ENCODE measurements at places on chromosomes 2 and 18.

GRCh38 chr2:233491326-233491725 is 75.3 kb downstream of the USP40 start:
- no peak for DNase-seq

GRCh38 chr18:48035556-48035860 is 105.0 kb upstream of the SMAD2 start:
- DNase-seq, result no peak

DNA sequence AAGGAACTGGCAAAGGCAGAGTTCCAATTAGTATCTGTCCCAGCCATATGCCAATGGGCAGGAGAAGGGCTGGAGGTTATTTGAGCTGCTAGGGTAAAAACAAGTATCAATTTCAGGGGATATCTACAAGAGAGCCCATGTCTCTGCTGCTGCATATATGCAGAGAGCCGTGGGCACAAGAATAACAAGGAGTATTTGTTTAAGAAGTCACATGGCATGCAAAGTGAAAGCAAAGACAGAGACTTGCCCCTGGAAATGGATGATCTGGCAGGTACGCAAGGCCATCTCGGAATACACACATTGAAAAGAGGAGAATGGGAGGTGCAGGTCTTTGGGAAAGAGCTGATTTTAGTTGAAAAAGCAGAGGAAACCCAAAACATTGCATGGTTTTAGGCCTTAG is 170.6 kb downstream of the EVA1A start:
- DNase-seq, result no peak

DNA sequence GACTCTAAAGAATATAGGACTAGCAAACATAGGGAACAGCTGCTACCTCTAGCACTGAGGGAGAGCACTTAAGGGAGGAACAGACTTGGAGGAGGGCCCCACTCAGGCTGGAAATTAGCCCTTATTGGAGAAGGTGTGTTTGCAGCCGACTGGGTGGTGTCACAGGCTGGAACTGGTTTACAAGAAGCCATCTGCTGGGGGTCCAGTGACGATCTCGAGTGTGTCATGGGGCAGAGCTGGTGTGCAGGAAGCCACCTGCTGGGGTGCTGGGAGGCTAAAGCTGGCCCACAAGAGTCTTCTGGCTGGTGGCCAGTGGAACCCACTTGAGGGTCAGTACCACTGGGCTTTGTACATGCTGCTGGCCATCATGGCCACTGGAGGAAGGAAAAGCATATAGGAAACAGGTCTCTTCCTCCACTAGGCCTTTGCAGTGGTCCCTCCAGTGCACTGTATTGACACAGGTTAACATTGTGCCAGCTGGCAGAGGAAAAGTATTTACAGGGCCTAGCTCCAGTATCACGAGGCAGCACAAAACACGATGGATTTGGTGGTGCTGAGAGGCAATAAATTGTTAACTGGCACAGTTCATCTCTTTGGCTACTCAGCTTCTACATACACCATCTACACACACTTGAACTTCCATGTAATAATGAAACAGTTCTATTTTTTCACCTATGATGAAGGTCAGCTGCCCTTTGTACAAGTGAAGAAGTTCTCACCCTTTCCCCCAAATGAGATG is 43.6 kb downstream of the MAP3K20 start:
- no peak for DNase-seq

- no peak for DNase-seq
Observed at GRCh38 chr2:41963661-41964525, 83.9 kb upstream of the PKDCC start.

DNA sequence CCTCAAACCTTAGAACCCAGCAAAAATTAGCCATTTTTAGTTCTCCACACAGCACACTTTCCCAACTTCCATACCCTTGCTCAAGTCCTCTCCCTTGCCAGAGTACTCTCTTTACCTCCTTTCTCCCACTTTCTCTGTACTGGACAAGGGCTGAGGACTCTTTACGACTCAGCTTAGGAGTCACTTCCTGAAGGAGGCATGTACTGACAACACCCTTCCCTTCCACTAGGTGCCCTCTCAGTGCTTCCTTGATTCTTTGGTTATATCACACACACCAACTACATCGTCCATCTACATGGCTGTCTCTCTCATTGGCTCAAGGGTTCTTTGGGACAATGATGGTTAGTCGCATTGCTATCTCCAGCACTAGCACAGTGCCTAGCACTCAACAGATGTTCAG is 5.2 kb upstream of the C18orf63 start:
- peak; percentile 7 for DNase-seq

GRCh38 chr2:108579623-108580022 is 45.4 kb downstream of the LIMS1 start:
- DNase-seq, result no peak

DNA sequence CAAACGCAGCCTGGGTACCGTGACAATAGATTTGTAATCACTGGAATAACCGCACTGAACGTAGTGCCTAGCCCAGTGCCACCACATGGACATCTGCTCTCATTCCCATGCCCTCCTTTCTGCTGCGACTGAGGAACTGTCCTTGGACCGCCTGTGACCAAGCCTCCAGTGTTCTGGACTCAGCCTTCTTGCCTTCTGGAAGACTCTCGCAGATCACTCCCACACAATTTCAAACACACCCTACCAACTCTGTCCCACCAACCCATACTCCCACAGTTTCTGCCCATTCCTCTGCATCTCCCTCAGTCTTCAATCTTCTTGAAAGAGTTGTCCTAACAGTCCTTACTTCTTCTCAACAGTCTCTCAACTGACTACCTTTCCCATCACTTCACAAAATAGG is 2.1 kb downstream of the RNF149 start:
- no peak for DNase-seq

GRCh38 chr2:191115804-191116203 is 35.0 kb downstream of the STAT4 start:
- no peak for DNase-seq

- DNase-seq, result no peak
Observed at GRCh38 chr2:163133602-163134001, 295.0 kb upstream of the KCNH7 start.

DNA sequence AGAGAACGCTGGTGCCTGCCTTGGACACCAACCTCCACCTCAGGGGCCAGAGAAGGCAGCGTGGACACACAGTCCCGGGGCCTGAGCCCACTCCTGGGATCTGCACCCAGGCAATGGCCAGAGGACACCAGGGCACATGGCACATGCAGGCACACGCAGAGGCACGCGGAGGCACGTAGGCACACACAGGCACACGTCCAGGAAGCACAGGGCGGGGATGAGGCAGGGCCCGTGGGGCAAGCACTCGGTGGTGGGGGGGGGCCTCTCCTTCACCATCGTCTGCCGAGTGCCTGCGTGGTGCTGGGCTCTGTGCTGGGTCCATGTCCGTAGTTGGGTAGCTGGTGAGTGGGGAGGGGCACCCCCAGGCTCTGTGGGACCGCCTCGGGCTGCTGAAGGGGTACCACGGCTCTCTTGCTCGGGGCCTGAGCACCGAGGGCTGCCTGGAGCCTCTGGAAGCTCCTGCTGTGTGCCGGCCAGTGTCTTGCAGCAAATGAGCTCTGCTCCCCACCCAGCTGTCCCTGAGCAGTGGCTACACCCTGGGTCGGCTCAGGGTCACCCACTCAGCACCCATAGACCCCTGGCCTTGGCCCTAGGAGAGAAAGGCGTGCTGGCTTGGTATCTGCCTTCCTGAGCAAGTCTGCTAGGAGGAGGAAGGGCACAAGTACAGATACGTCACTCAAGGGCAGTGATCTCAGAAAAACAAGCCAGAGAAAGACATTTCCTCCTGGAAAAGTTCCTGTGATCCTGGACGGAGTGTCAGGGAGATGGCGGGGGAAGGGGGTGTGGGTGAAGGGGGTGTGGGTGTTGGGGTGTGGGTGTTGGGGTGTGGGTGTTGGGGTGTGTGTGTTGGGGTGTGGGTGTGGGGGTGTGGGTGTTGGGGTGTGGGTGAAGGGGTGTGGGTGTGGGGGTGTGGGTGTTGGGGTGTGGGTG is 26.4 kb downstream of the RTP5 start:
- DNase-seq, result no peak

DNA sequence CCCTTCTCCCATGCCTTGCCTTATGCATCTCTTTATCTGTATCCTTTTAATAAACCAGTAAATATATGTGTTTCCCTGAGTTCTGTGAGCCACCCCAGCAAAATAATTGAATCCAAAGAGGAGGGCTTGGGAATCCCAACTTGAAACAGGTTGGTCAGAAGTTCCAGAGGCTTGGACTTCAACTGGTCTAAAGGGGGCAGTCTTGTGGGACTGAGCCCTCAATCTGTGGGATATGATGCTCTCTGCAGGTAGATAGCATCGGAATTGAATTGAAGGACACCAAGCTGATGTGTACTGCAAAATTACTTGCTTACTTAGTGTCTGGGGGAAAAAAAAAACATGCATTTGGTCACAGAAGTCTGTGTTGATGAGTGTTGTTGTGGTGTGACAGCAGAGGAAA is 1033.5 kb upstream of the TMEFF2 start:
- no peak for DNase-seq

DNA sequence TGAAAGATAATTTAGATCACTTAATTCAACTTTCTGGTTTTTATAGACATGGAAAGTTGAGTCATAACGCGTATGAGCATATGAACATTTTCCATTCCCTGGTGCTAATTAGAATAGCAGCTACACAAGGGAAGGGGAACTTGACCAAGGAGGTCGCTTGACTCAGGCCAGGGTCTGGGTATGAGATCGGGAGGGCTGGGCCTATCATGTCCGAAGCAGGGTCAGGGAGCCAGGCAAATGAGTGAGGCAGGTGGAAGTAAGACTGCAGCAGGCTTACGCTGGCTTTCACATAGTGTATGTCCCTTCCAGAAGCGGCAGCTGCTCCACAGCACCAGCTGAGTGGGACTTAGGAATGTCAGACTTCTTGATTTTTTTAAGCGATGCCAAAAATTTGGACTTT is 14.7 kb downstream of the RALB start:
- DNase-seq, result no peak

- no peak for DNase-seq
Observed at GRCh38 chr2:202778217-202778616, 93.3 kb downstream of the ICA1L start.

- DNase-seq, result no peak
Observed at GRCh38 chr2:19021100-19021476, 337.3 kb downstream of the OSR1 start.

GRCh38 chr2:65876114-65876513 is 443.7 kb upstream of the SPRED2 start:
- no peak for DNase-seq

DNA sequence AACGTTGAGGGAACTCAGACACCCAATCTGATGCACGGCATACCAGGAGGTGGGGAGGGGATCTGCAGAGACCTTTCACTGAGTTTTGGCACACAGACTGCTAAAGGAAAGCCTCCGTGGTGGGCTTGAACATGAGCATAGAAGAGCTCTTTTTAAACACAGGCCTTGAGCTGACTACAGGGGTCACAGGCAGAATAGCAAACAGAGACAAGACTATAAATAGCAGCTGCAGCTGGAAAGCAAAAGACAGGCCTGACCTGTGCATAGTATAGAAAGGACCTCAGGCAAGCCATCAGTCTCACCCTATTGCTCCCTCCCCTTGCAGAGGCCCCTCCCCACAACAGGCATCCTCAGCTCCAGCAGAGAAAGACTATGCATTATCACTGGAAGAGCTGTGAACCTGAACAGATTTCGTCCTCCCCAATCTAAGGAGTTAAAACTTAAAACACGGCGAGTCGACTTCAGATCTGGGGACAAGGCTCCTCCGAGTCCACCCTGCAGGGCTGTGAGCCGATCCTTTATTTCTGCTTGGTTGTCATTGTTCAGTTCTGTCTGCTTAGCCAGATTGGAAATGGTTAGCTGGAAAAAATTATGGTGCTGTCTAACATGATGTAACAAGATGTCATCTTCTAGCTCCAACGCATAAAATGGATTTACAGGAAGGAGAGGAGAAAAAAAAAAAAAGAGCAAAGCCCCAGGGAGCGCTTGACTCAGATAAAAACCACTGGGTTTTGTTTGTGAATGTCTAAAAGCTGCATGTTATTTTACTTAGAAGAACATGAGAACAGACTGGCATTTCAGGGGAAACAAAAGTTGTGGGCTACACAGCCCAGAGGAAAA is 25.2 kb upstream of the LCLAT1 start:
- no peak for DNase-seq

DNA sequence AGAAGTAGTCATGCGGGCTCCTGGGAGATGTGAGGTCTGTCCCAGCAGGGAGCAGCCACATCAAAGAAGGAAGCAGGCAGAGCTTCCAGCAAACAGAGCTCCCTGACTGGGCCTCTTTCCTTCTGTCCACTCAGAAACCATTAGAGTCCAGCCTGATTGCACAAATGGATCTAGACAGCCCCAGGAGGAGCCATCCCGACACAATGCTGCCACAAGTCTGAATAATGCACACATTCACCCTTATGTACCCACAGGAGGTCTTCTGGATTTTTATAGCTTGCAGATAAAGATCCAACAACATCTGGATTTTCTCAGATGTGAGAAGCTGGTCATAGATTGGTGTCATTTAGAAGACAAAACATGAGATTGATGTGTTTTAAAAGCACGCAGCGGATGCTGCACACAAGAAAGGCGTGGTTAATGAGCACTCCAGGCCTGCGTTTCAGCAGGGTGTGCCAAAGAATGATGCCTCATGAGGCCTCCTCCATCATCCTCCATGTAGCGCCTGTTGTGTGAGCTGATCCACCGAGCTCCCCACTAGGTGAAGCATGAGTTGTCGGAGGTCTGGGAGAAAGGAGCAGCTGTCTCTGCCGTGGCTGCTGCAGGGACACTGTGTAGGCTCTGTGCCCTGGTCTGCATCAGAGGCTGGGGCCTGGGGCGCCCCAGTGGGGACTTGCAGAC is 60.6 kb downstream of the MTCL1 start:
- no peak for DNase-seq

DNA sequence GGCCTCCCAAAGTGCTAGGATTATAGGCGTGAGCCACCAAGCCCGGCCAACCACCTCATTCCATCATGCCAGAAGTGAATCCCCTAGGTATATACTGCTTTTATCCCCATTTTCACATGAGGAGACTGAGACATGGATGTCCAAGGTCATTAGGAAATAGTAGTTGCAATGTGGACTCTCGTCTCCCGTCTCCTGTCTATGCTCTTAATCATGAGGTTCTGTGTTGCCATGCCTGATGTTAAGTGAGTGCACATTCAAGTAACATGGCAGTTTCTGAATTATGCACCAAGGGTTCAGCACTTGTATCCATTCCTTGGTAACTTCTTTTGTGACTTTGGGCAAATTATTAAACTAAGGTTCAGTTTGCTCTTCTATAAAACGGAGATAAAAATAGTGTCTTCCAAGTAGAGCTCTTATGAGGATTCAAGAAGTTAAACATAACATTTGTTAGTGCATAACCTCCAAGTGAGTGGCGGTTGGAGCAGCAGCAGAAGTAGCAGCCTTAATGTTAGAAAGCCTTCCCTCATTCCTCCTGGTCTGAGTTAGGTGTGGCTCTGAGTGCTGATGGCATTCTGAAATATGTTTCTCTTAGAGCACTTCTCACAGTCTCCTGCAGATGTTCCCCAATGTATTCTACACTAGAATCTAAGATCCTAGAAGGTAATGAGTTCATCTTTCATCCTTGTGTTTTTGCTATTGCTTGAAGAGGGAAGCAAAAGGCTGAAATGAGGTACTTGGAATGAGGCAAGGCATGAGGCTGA is 21.9 kb downstream of the SOCS6 start:
- DNase-seq, result no peak

DNA sequence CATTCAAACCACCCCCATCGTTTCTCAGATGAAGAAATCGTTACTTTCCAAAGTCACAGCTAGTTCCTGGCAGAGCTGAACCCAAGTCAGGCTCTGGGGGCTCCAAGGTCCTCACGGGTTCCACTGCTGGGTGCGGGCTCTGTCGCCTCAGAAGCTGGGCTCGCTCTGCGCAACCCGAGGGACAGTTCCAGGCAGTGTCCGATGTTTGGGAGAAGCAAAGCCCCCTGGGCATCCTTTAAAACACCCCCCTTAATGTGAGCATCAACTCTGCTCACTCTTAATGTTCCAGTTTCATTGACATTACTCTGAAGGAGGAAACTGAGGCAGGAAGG is 796 bp downstream of the AOX1 start:
- DNase-seq, result no peak

Measured in OCI-LY7 (cell line).